ENCODE measurements at places on chromosomes 7 and 10.

DNA sequence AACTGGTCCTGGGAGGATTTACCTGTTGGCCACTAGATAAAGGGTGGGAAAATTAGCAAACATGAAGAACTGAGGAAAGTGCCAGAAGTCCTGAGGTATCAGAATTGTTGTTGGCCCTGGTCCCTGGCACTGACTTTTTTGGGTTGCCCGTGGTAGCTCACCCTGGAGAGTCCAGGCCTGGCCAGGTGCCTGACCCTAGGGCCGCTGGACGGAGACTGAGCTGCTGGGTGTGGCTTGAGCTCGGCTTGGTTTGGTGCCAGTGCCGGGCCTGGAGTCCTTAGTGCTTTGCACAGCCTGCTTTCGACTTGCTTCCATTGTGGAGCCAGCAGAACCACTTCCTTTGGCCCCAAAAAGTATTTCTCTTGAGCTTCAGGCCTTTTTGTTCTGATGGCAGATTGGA is 12.9 kb downstream of the MDH2 start:
- H3K36me3 ChIP-seq = peaks cover 98% of the 10 kb centered on the region
- H3K27ac ChIP-seq = no peak overlapping the region
- H3K27me3 ChIP-seq = no peaks in the 10 kb centered on the region

DNA sequence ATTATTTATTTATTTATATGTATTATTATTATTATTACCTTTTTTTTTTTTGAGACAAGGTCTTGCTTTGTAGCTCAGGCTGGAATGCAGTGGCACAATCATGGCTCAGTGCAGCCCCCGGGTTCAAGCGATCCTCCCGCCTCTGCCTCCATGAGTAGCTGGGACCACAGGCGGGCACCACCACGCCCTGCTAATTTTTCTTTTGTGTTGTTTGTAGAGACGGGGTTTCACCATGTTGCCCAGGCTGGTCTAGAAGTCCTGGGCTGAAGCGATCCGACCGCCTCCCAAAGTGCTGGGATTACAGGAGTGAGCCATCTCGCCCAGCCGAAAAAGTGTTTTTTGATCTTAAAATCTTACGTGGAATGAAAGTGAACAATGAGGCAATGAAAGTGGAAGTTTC is 79.4 kb upstream of the C1GALT1 start:
- H3K27me3 ChIP-seq = no peaks in the 10 kb centered on the region
- H3K4me1 ChIP-seq = peaks cover 62% of the 10 kb centered on the region
- H3K36me3 ChIP-seq = no peaks in the 10 kb centered on the region
- no peak for DNase-seq
- H3K27ac ChIP-seq = no peak overlapping the region

DNA sequence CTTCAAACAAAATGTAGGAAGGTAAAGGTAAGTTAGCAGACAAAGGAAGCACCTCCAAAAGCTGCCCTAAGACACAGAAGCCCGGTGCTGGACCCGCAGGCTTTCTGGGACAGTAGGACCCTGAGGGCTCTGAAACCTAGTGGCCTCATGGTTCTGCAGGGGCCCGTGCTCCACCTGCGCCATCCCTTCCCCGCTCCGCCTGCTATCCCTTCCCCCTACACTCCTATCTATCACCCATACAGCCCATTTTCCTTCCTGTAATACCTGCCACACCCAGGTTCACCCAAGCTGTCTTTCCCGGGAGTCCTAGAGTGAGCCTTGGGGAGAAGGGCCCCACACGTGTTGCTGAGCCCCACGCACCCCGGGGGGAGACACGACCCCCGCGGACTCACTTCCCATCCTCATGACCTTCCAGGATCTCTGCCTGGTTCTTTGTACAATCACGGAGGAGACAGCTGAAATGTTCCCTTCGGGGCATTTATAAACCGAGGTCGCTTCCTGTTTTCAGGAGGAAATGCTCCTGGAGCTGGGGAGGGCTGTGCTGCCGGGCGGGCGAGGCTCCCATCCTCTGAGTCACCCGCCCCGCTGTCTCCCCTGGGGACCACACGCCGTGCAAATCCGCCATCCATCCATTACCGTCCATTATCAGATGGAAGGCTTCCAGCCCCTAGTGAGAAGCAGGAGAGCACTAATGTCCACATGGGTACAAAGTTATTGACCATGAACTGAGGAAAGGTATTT is 251.7 kb upstream of the PITRM1 start:
- H3K4me1 ChIP-seq = peaks cover 17% of the 10 kb centered on the region
- no peak overlapping the region for H3K27ac ChIP-seq
- no peak for DNase-seq

GRCh38 chr10:32051926-32052325 is 4.3 kb downstream of the KIF5B start:
- H3K27me3 ChIP-seq = no peaks in the 10 kb centered on the region
- DNase-seq = no peak
- peak overlapping the region; percentile 5 for H3K27ac ChIP-seq
- H3K4me1 ChIP-seq = peaks cover 65% of the 10 kb centered on the region
- peak overlapping the region; percentile 44 for H3K4me3 ChIP-seq

GRCh38 chr10:72107325-72108003 is 19.1 kb upstream of the SPOCK2 start:
- H3K36me3 ChIP-seq = 0 out of 2 replicates have a peak, but pooled peaks cover 1% of the 10 kb centered on the region
- no peaks in the 10 kb centered on the region for H3K27me3 ChIP-seq
- H3K4me3 ChIP-seq = no peak overlapping the region
- H3K4me1 ChIP-seq = peaks cover 52% of the 10 kb centered on the region
- H3K27ac ChIP-seq = no peak overlapping the region

- no peak overlapping the region for H3K27ac ChIP-seq
- peaks cover 7% of the 10 kb centered on the region for H3K36me3 ChIP-seq
- H3K4me3 ChIP-seq = peak overlapping the region; percentile 23
- no peak for DNase-seq
Measured at GRCh38 chr10:28681291-28681763, 4.0 kb downstream of the BAMBI start.

DNA sequence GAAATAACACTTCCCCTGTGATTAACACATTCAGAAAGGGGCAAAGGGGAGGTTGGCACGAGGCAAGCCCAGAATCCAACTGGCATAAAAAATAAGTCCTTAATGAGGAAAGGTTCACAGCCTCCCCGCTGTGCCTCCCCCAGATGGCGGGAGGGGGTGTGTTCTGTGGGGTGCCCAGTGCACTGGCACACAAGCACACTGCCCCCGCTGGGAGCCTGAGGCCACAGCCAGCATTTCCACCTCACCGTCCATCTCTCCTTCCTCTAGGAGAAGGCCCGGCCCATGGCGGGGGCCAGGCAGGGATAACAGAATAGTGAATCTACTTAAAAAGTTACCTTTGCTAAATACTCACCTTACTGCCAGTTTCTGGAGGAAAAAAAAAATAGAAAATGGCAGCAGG is 43.2 kb downstream of the PRKAG2 start:
- H3K4me3 ChIP-seq = no peak overlapping the region
- H3K27me3 ChIP-seq = peaks cover 2% of the 10 kb centered on the region
- H3K36me3 ChIP-seq = no peaks in the 10 kb centered on the region
- no peak for DNase-seq
- no peaks in the 10 kb centered on the region for H3K4me1 ChIP-seq

- no peaks in the 10 kb centered on the region for H3K36me3 ChIP-seq
- H3K27me3 ChIP-seq = no peaks in the 10 kb centered on the region
- no peak overlapping the region for H3K4me3 ChIP-seq
Measured at GRCh38 chr10:88209837-88210561, 346.6 kb downstream of the PTEN start.

DNA sequence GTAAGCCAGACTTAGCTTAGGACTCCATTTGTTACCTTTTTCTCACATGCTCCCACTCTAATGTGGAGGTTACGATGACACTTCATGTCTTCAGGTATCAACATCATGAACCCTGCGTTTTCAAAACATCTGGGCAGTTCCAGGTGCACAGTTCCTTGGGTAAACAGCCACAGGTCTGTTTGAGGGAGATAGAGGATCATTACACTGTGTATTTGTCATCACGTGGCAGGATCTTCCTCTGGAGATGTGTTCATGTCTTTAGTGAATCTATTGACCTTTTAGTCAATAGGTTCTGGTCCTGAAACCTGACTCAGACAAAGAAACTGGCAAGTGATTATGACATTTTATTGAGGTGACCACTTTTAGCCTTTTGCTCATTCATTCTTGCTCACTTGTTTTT is 145.5 kb downstream of the ANKRD7 start:
- no peaks in the 10 kb centered on the region for H3K36me3 ChIP-seq
- no peaks in the 10 kb centered on the region for H3K4me1 ChIP-seq
- DNase-seq = no peak
- H3K27ac ChIP-seq = no peak overlapping the region
- H3K27me3 ChIP-seq = no peaks in the 10 kb centered on the region
- no peak overlapping the region for H3K4me3 ChIP-seq

DNA sequence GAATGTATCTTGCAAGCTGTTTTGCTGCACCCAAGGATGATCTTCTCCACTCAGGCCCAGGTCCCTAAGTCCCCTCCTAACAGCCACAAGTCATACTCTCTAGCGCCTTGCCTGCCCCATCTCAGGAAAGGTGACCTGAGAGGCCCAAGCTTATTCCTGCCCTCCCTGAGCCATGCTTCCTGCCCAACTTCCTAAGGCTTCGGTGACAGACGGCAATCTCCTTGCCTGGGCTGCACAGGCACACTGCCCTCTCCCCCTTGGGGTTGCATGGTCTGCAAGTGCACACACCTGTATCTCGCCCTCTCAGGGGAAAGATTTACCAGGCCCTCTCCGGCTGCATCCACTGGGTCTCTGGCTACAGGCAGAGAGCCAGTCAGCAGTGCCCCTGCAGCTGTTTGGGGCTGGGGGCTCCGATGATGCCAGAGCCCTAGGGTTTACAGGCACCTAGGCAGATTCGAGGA is 771 bp upstream of the ADIRF start:
- no peak for DNase-seq
- H3K36me3 ChIP-seq = no peaks in the 10 kb centered on the region
- H3K27ac ChIP-seq = no peak overlapping the region
- H3K4me3 ChIP-seq = no peak overlapping the region
- peaks cover 30% of the 10 kb centered on the region for H3K4me1 ChIP-seq

DNA sequence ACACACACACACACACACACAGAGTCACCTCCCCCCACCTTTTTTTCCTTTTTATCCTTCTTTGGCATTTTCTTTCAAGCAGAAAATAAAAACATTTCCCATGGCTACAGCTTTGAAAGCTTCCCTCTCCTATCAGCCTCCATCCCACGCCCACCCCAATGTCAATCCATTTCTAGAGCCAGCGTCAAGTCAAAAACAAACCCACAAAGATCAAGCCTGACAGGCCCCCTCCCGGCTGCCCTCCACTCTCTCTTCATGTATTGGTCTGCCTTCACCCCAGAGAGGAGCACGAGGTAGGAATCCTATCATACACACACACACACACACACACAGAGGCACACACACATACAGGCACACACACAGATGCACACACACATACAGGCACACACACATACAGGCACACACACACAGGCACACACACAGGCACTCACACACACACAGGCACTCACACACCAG is 8.0 kb upstream of the TNRC18 start:
- no peaks in the 10 kb centered on the region for H3K36me3 ChIP-seq
- no peak for DNase-seq
- no peak overlapping the region for H3K27ac ChIP-seq
- H3K4me1 ChIP-seq = peaks cover 33% of the 10 kb centered on the region

DNA sequence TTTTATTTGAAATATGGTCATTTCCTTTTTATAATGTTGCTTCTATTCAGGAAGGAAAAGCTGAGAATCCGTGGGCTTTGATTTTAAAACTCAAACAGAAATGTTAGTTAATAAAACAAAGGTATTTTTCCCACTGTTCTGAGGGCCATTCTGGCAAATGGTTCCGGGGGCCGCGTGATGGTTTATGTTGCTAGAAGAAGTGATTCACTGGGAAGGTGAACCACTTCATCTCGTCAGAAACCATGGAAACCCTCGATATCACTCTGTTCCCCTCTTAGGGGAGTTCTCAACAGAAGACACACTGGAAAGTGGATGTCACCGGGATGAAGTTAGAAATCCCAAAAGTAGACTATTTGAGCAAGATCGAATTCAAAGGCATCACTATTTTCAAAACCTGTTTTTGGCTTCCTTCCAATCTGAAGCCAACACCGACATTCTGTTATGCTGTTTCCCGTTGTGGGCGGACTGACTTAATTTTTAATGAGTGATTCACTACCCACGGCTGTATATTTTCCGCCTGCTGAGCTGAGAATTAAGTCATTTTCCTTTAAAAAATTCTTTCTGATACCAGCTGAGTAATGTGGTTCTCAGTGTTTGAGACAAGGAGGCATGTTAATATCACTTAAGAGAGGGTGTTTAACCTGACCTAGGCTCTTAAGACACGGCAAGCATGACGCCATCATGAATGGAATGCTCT is 84.1 kb downstream of the PTPRE start:
- no peak overlapping the region for H3K27ac ChIP-seq
- H3K27me3 ChIP-seq = no peaks in the 10 kb centered on the region
- no peak overlapping the region for H3K4me3 ChIP-seq
- no peaks in the 10 kb centered on the region for H3K4me1 ChIP-seq
- no peaks in the 10 kb centered on the region for H3K36me3 ChIP-seq

GRCh38 chr7:133709036-133709880 is 417.9 kb upstream of the LRGUK start:
- H3K36me3 ChIP-seq = no peaks in the 10 kb centered on the region
- no peaks in the 10 kb centered on the region for H3K27me3 ChIP-seq
- peaks cover 15% of the 10 kb centered on the region for H3K4me1 ChIP-seq

DNA sequence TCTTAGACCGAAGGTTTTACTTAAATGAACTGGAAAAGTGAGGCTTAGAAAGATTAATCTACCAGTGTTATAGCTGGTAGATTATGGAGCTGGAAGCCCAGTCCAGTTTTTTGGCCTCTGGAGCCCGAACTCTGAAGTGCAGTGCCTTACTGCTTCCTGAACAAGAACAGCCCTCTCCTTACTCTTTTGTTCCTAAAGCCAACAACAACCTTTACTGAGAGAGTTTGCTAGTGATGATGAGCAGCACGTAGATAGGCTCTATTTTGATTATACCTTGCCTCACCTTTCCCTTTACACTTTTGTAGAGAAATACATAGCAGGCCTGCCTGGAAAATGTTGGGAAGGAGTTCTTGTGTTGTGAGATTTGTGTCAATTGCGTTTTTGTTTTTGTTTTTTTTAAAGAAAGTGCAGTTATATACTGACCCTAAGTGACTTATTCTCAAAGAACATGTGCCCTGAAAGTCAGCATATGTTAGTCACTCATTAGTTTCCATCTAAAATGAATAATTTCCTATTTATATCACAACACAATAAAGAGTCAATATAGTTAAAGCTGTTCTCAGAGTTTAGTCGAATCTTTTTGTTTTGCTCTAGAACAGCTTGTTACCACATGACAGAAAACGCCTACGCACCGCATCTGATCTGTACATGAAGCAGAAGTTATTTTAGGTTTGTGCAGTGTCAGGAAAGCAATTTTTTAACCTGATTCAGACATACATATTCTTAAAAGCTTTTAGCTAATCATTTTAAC is 33.0 kb downstream of the PLEKHA1 start:
- no peak for DNase-seq
- peak overlapping the region; percentile 7 for H3K27ac ChIP-seq
- H3K36me3 ChIP-seq = peaks cover 17% of the 10 kb centered on the region
- no peak overlapping the region for H3K4me3 ChIP-seq
